ENCODE measurements at places on chromosomes 1 and 21.

DNA sequence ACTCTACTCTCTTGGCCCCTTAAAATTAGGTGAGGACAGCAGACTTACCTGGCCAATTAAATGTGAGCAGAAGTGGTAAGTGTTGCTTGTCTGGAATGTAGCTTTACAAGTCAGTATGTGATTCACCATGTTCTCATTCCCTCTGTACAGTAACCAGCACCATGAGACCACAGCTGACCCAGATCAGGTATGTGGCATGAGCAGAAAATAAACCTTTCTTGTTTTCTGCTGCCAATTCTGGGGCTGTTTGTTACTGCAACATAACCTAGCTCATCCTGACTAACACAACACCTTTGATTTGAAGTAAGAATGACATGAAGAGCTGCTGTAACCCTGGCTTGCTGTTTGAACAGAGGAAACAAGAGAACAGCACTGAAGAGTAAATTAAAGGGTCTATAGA lies 24.9 kb downstream of the ITPKB start:
- no peak for DNase-seq

- DNase-seq = no peak
These were observed 57.0 kb upstream of the SYNC start for GRCh38 chr1:32759521-32759981.

DNA sequence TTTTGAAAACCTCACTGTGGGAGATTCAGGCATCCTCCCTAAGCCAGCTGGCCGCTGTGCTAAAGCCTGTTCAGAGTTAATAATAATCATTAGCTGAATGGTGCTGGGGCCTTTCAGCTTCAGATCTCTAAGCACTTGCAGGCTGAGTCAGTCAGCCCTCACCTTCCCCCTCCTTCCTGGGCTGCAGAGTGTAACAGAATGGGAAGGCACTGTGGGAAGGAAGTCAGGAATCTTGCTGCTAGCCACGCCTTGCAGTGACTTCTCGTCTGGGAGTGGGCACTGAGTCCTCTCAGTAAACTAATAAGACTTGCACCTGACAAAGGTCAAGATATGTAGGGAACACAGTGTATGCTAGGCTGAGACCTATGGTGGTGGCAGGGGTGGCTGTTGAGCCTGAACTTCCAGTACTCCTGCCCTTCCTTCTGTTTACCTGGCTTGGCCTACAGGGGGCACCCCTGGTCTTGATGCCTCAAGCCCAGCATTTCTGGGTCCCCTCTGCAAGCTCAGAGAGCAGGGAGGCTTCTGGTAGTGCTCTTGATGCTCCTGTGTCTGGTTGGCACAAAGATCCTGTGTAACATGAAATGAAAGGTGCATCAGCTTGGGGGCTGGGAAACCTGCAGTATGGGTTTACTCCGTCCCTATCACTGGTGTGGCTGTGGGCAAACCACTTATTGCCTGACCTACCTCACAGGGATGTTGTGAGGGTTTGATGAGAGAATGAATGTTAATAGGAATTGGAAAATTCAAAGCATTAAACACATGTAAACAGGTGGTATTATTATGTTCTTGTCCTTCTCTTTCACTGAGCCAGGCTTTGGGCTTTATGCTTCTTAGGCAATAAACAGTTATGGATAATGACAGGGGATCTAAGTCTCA lies 6.0 kb downstream of the CYB561D1 start:
- no peak for DNase-seq

- DNase-seq = no peak
These were observed 91.1 kb upstream of the NR5A2 start for GRCh38 chr1:199936441-199936840.

GRCh38 chr1:219128957-219129356 lies 44.7 kb upstream of the LYPLAL1 start:
- no peak for DNase-seq

DNA sequence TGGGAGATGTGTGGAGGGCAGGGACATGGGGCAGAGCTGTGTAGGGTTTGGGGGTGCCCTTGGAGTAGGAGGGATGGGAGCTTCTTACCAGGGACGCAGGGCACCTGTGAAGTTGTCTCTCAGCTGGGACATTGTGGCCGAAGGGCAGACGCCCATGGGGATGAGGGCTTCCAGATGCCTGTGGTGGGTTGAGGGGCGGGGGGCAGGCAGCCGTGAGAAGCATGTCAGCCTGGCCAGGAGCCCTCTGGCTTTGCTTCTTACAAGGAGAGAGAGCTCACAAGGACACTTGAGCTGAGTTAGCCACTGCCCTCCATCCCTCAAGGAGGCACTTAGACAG lies 8.5 kb downstream of the A3GALT2 start:
- DNase-seq = no peak

- DNase-seq = no peak
These were observed 24.5 kb downstream of the PLEKHM2 start for GRCh38 chr1:15708486-15709137.

- DNase-seq = no peak
These were observed 97.9 kb upstream of the MARK1 start for GRCh38 chr1:220430059-220430458.

DNA sequence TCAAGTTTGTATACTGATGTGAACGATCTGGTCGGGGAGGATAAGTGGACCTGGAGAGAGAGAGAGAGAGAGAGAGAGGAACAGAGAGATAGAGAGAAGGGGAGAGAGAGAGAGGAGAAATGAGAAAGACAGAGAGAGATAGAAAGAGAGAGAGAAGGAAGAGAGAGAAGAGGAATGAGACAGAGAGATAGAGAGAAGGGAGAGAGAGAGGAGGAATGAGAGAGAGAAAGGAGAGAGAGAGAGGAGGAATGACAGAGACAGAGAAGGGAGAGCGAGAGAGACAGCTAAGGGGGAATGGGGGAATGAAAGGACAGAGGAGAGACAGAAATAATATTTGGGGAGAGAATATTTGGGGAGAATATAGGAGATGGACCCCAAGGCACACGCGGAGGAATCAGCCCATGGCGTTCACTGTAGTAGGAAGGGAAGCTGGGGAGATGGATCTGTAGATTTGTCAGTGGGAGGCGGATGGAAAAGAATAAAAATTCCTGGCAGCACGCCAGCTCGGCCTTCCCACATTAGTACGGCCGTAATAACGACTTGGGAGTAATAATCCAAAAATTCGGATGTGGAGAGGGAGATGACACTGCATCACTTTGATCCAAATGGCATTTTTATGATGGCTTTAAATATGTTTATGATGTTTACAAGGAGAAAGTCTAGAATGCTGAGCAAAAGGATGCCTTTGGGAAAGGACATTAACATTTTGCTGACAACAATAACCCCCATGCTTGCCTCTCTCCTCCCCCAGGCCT lies 159.8 kb upstream of the KCNJ6 start:
- DNase-seq = no peak

- DNase-seq = no peak
These were observed 61.1 kb downstream of the XCL1 start for GRCh38 chr1:168637350-168637991.
